ENCODE measurements at places on chromosomes 13 and 19. TPM values are rescaled to one million over a fixed set of nuclear protein-coding genes. Genes with fewer than 3 reads are reported as not detected.

DNA sequence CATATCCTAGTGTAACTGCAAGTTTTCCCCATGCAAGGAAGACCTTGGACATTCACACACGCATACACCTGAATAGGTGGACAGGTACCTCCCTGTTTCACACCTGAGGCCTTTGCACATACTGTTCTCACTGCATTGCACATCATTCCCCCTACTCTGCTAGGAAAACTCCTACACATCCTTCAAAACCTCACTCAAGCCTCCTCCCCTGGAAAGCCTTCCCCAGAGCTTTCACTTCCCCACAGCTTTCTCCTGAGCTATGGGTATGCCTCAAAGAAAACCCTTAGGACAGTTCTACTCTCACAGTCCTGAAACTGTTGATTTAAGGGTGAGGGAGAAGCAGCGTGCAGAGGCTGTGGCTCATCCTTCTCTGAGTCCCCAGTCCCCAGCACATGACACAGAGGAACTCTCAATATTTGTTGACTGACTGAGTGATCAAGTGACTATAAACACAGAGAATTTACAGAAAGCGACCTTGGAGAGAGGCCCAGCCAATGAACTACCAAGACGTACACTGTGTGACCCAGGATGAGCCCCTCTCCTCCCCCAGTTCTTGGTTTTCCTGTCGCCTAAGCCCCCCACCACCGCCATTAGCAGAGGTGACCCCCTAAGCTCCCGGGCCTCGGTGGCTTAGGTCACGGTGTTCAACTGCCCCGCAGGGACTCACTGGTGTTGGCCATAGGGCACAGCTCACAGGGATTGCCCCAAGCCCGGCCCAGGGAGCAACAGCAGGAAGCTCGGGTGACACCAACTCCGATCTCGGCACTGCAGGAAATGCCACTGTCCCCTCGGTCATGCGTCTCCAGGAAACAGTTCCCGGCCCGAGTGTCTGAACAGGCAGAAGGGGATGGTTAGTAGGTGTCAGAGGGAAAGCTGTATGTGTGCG, 40.6 kb downstream of the FBN3 start:
- DNase-seq, result no peak

GRCh38 chr13:102814025-102814607, 15.2 kb downstream of the BIVM start:
- no peak for DNase-seq

- DNase-seq, result no peak
Observed at GRCh38 chr19:19552798-19553197, 14.7 kb downstream of the CILP2 start.

GRCh38 chr13:51832471-51833152, 12.4 kb downstream of the TMEM272 start:
- DNase-seq, result no peak

GRCh38 chr13:59532405-59532804, 631.3 kb downstream of the DIAPH3 start:
- DNase-seq, result no peak

GRCh38 chr19:50666346-50667176, 17.3 kb downstream of the C19orf81 start:
- no peak for DNase-seq

GRCh38 chr13:63299866-63300394, 1884.3 kb upstream of the PCDH20 start:
- DNase-seq, result no peak

DNA sequence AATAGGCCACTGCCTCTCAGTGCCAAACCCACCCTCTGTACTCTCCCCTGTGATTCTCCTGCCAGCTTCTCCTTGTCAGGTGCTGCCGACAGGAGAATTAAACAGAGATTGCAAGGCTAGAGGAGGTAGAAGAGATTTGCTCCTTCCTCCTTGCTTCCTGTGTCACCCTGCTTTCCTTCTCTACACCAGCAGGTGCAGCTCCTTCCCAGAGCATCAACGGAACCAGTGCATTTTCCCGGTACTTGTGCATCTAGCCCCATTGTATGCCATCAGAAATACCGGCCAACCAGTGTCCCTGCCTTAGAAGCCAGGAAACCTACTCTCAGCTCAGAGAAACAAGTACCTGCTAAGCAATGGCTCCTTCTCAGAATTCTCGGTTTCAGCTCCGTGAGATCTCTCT, 253.2 kb downstream of the SUCLA2 start:
- no peak for DNase-seq

- no peak for DNase-seq
Observed at GRCh38 chr13:60074397-60074796, 89.3 kb downstream of the DIAPH3 start.

- DNase-seq, result no peak
Observed at GRCh38 chr19:1811942-1812425, at the start of gene ATP8B3. TSS of gene ATP8B3 (minus strand) at chr19:1812276. CDS start at chr19:1811736, 540 bp downstream.

DNA sequence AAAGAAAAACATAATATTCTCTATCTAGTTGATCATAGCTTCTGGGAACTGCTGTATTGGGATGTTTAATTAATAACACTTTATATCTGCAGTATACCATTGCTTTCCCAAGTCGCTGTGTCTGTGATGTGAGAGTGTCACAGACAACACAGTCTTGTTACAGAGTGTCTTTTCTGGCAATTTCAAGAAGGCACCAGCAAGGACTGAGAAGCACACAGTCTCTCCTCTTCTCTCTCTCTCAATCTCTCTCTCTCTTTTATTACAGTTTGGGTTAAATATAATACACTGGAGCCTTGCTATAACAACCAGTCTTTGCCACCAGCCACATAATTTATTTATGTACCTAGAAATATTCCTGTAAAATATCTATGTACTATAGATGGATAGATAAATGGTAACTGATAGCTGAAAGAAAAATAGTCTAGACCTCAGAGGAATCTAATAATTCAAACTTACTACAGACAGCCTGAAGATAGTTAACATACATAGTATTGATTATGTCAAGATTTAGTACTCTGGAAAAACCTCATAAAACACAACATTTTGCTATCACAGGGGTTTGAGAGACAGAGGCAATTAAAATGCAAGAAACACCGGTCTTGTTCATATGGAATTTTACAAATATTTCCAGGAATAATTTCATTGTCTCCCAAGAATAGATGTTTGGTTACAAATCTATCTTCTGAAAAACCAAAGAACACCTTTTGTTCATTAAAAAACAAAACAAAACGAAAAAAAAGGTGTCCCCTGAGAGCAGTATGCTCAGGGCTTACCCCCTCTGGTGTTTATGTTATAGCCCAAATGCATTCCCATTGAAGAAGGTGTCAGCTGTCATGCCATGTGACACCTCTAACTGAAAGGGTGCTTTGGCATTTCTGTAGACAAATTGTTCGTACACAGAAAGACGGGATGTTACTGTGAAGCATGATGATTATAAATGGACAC, 507.8 kb downstream of the TBC1D4 start:
- DNase-seq, result no peak

Gene LILRA5
- 0.71 TPM for polyA plus RNA-seq

Gene IZUMO2
- 0.98 TPM for polyA plus RNA-seq

Gene SOX21
- 0.35 TPM for polyA plus RNA-seq

Gene IFT88
- 34.1 TPM for polyA plus RNA-seq
